Kidney (tissue), 22 donors: ENCODE measurements at places on chromosomes 16 and 17. TPM values are rescaled to one million over a fixed set of nuclear protein-coding genes. Genes with fewer than 3 reads are reported as not detected.

DNA sequence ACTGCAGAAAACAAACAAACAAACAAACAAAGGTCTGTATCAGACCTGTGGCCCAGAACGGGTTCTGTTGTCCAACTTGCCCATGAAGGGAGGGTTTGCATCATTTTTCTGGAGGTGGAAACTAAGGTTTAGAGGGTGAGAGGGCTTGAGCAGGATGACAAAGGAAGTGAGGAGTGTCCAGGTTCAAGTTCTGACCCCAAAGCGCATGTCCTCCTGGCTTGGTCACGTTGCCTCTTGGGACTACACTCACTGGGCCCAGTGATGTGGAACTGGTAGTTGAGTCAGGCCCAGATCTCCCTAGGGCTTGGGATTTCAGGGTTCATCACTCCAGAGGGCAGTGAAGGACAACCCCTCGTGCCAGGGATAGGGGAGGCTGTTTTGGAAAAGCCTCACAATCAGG is 1.8 kb downstream of the SREBF1 start:
- DNase-seq, result no peak

CIBAR2 gene
- 1.6 TPM for total RNA-seq

DNA sequence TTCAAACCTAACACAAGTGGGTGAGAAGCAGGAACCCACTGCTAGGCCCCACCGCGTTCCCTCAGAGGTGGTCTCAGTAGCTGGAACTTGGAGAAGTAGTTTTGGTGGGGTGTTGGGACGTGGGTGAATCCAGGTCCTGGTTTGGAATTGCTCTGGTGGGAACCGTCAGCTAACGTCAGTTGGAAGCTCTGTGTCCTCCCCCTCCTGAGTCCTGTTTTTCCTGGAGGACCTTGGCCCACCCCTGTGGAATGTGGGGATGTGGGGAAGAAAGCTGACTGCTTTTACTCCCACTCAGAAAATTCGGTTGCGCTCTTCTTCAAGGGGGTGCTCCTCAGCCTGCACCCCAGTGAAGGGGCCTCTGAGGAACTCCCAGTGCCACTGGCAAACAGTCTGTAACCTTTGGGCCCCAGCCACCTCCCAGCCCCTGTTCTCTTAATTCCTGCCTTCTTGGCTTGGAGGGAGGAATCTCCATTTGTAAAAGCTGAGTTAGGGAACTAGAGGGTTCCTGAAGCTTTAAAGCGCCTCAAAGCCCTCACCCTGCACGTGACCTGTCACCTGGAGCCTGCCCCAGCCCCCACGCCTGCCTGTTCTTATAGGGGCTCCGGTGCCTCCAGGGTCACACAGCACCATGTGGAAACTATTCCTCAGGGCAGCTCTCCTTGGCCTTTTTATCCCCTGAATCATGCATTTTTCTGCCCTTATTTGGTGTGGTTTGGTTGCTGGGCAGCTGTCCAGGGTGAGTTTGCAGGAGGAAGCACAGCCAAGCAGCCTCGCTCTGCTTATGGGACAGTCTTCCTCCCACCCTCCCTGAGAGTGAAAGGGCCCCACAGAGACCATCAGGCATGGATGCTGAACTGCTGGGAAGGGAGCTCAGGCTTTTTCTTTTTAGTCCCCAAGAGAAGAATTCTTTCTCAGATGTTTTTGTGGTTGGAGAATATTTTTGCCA is 16.2 kb upstream of the NAGLU start:
- peak; percentile 96 for DNase-seq

GRCh38 chr16:73385696-73386095 is 337.8 kb upstream of the ZFHX3 start:
- no peak for DNase-seq

DNA sequence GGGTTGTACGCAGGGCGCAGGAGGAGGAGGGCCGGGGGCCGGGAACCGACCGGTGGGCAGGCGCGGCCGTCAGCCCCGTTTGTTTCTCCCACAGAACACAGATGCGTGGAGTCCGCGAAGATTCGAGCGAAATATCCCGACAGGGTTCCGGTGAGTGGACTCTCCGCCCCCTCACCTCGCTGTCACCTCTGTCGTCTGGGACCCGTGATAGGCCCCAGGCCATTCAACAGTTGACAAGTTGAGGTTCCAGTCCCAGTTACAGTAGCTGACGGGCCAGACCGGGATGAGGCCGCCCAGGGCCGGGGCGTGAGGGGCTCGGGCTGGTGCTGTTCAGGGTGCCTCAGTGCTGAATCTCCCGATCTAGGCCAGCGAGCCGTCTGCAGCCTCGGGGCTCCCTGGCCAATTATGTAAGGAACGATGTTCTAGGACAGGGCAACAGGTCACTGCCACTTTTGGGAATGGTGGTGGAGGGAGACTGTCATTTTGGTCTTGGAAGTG is 628 bp downstream of the GABARAPL2 start:
- DNase-seq, result peak; percentile 66

GLIS2 gene
- total RNA-seq, result 68.7 TPM

DNA sequence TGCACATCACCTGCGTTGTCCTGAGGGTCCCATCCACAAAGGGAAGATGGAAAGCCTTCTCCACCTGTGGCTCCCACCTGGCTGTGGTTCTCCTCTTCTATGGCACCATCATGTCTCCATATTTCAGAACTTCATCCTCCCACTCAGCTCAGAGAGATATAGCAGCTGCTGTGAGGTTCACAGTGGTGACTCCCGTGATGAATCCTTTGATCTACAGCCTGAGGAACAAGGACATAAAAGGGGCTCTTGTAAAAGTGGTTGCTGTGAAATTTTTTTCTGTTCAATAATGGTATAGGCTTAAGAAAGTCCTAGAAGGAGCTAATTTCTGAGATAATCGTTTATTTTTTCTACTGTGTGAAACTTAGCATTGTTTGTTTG is 18.7 kb downstream of the ZNF200 start:
- DNase-seq, result no peak

GRCh38 chr17:9669551-9670008 is 24.3 kb downstream of the USP43 start:
- DNase-seq, result no peak

GRCh38 chr16:88793251-88793954 is 8.4 kb upstream of the PIEZO1 start:
- no peak for DNase-seq

DNA sequence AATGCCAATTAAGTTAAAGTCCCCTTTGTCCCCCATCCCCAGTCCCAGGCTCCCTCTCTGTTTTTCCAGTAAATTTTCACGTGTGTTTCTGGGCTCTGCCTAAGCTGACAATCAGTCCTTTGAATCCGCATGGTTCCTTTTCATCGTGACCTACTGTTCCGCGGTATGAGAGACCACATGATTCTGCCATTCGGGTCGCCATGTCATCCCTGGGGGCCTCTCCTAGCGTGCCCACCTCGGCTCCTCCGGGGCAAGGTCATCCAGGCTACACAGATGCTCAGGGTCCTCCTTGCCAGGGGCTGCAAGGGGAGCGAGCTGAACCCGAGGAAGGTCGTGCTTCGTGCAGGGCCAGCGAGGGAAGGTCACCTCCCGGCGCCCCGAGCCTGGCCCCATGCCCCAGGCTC is 157.6 kb downstream of the RAB11FIP4 start:
- DNase-seq, result no peak

CBX8 gene
- total RNA-seq, result 6.2 TPM

DNA sequence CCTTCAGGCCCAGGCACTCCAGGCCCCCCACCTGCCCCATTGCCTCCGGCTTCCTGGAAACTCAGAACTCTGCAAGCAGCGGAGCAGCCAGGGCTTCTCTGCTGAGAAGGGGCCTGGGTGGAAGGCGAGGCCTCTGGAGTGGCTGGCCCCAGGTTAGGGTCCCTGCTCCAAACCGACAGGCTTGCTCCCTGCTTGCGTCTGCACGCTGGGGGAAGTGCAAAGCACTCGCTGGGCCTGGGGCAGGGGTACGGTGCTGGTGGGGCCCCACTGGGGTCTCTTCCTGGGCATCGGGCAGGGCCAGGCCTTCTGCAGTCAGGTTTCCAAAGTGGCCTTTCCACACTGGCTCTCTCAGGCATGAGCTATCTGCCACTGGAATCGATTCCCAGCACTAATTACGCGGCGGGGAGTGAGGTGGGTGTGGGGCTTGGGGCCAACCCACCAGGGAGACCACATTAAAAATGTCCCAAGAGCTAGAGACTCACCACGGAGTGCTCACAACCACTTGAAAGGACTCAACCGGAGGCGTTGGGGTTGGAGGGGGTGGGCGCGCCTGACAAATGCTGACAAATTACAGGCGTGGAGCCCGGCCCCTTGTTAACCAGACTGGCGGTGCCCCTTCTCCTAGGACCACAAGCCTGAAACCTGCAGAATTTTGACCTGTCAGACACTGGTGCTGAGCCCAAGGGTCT is 17.9 kb downstream of the FAM83G start:
- DNase-seq, result no peak

GRCh38 chr16:20181416-20181815 is 107.7 kb upstream of the GPR139 start:
- no peak for DNase-seq

- peak; percentile 66 for DNase-seq
Measured at GRCh38 chr16:29899516-29900101, at the start of gene SEZ6L2. Gene SEZ6L2 (minus strand): TSS chr16:29899550. CDS start chr16:29899019, 531 bp downstream.

GRCh38 chr17:79089720-79090442 is 15.3 kb downstream of the ENGASE start:
- DNase-seq, result no peak

- DNase-seq, result peak; percentile 46
Measured at GRCh38 chr17:66715745-66716156, 119.2 kb upstream of the CACNG5 start.

DNA sequence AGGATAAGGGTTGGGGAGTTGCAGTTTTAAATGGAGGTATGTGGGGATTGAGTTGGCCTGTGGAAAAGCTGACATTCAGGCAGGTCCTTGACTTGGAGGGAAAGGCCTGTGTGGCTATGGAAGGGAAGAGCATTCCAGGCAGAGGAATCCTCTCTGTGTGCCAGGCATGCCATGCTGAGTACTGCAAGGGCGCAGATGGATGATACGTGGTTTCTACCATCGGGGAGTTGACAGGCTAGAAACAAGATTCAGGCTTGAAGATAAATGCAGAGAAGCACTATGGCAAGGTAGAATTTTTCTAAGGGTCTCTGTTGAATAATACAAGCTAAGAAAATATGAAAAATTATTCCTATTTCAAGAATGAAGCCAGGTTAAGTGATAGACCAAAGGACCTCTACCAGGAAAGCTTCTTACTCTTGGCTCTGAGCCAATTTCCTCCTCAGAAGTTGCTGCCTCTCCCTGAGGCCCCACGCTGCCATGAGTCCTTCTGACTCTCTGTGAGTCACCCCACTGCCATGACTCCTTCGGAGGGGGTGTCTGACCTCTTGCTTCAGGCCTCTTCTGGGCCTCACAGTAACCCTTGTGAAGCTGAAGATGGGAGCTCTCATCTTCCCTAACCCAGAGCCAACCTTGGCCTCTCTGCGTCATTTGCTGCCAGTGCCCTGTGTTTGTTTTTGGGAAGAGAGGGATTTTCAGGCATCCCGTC is 75.8 kb downstream of the WNT3 start:
- no peak for DNase-seq

DNA sequence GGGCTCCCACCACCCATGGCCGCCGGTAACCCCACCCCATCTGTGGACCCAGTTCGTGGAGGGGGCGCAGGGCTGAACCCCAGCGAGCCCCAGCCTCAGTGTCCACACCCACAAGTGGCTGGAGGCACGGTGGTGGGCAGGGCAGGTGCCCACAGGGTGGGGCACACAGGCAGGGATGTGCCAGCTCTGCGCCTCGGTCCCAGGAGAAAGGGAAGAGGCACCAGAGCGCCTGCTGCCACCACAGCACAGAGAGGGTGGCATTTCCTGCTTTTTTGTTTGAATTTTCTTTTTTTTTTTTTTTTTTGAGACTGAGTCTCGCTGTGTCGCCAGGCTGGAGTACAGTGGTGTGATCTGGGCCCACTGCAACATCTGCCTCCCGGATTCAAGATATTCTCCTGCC is 19.0 kb downstream of the ZFPM1 start:
- no peak for DNase-seq

GRCh38 chr17:78121801-78122215 is 6.7 kb downstream of the TMC6 start:
- DNase-seq, result no peak

- DNase-seq, result no peak
Measured at GRCh38 chr16:84931107-84931494, 80.2 kb downstream of the ZDHHC7 start.

DNAAF1 gene
- 4.8 TPM for total RNA-seq

CD300LB gene
- total RNA-seq, result 0.91 TPM

MYH1 gene
- total RNA-seq, result not detected

DNA sequence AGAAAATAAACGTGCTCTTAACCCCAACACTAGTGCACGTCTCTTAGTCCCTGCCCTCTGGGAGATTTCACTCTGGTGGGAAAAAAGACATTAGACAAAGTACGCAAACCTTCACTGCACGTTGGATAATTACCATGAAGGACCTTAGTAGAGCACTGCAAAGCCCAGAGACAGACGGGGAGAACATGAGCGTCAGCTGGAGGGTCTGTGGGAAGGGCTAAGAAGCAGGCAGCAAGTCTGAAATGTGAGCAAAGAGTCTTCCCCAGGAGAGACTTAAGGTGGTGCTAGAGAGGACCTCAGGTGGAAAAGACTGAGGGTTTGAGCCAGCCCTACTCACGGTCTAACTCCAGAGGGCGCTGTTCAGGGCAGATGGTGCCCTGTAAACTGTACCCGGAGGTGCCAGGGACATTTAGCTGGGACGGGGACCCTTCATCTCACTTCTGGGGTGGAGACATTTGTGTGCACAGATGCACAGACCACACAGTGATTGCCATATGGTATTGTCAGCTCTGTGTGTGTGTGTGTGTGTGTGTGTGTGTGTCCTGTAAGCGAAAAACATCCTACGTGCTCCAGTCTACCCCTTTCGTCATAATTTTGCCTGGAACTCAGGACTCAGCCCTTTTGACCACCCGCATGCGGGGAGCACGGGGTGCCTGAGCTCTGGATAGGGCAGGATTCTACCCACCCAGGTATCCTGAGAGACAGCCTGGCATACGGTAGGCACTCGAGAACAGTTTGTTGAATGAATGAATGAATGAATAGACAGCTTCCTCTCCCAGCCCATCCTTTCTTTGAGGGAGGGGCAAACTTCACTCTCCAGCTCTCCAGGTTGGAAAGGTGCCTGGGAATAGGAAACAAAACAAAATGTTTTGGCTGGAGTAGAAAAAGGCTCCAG is 10.1 kb upstream of the STAC2 start:
- peak; percentile 63 for DNase-seq

- no peak for DNase-seq
Measured at GRCh38 chr16:31149332-31149731, 534 bp downstream of the PRSS36 start.

DNA sequence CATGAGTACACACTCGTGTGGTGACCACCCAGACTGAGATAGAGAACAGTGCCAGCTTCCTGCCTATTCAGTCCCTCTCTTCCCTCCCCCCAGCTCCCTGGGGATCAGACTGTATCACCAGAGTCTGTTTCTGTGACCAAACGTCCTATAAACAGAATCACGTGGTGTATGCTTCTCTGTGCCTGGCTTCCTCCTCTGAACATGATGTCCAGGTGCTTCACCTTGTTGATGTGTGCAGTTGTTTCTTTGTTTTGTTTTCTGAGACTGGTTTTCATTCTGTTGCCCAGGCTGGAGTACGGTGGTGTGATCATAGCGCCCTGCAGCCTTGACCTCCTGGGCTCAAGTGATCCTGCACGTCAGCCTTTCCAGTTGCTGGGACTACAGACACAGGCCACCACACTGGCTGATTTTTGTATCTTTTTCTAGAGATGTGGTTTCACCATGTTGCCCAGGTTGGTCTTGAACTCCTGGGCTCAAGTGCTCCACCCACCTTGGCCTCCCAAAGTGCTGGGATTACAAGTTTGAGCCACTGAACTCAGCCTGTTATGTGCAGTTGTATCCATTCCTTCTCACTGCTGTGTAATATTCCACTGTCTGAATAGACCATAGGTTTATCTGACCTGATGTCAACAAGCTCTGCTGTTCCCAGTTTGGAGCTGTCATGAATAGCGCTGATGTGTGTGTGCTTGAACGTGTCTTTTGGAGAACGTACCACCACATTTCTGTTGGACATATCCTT is 28.9 kb upstream of the PRM1 start:
- DNase-seq, result no peak
